ENCODE measurements at places on chromosomes 11 and 22. TPM values are rescaled to one million over a fixed set of nuclear protein-coding genes. Genes with fewer than 3 reads are reported as not detected.

LMO1 gene
- 0.20 TPM for total RNA-seq

CDON gene
- total RNA-seq, result 1.7 TPM

NUDT8 gene
- 16.5 TPM for total RNA-seq

RGL4 gene
- not detected for total RNA-seq

SNX19 gene
- 41.3 TPM for total RNA-seq

SPI1 gene
- total RNA-seq, result not detected

SYT7 gene
- total RNA-seq, result 0.05 TPM

NCR3LG1 gene
- total RNA-seq, result 5.0 TPM

PGM2L1 gene
- total RNA-seq, result 7.3 TPM

KREMEN1 gene
- 0.67 TPM for total RNA-seq

C11orf16 gene
- total RNA-seq, result not detected

MOGAT2 gene
- total RNA-seq, result not detected

PIWIL4 gene
- total RNA-seq, result 0.20 TPM

OVCH2 gene
- not detected for total RNA-seq

P4HA3 gene
- total RNA-seq, result 5.7 TPM

TMEM258 gene
- 64.7 TPM for total RNA-seq

AMOTL1 gene
- 25.3 TPM for total RNA-seq

NUP98 gene
- 115 TPM for total RNA-seq

HOATZ gene
- not detected for total RNA-seq

HBE1 gene
- total RNA-seq, result not detected

MGAT3 gene
- total RNA-seq, result not detected

C11orf91 gene
- total RNA-seq, result not detected

TMEM121B gene
- total RNA-seq, result 0.10 TPM

RAG2 gene
- total RNA-seq, result not detected

SLC36A4 gene
- total RNA-seq, result 7.1 TPM

CHRNA10 gene
- not detected for total RNA-seq

TMEM45B gene
- 0.07 TPM for total RNA-seq

SEC14L2 gene
- total RNA-seq, result 36.9 TPM

GSTT2 gene
- total RNA-seq, result 1.3 TPM

TYR gene
- total RNA-seq, result not detected

OR4C3 gene
- total RNA-seq, result not detected

CRELD2 gene
- total RNA-seq, result 68.0 TPM

WBP2NL gene
- 0.07 TPM for total RNA-seq

IFITM10 gene
- total RNA-seq, result 0.20 TPM

PGA5 gene
- not detected for total RNA-seq

KIAA0930 gene
- total RNA-seq, result 29.0 TPM

CD3E gene
- total RNA-seq, result not detected
